ENCODE measurements at places on chromosomes 5 and 9. TPM values are rescaled to one million over a fixed set of nuclear protein-coding genes. Genes with fewer than 3 reads are reported as not detected.

Gene ENTREP1
- total RNA-seq: not detected

Gene ZNF366
- not detected for total RNA-seq

Gene SHROOM1
- total RNA-seq: 31.2 TPM

Gene CNTNAP3
- total RNA-seq: not detected

Gene ANKRA2
- 10.2 TPM for total RNA-seq

Gene KCNMB1
- 0.44 TPM for total RNA-seq
